CD4-positive, alpha-beta T cell treated with Interleukin-17A for 1 hour (primary cell): ENCODE measurements at places on chromosomes 12 and 14.

DNA sequence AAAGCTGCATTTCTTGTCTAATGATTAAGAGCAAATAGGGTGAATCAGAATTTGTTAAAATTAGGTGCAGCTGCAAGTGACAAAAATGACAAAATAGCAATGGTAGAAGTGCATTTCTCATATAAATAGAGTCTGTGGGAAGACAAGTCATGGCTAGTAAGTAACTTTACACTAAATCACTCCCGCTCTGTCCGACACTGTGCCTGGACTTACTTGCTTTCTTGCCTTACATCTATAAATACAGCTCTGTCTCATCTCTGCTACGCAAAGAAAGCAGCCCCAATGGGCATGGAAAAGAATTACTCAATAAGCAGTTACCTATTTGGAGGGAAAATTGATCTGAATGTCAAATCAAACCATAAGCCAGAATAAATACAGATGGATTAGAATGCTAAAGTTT is 245.4 kb upstream of the KRR1 start:
- DNase-seq, result no peak

DNA sequence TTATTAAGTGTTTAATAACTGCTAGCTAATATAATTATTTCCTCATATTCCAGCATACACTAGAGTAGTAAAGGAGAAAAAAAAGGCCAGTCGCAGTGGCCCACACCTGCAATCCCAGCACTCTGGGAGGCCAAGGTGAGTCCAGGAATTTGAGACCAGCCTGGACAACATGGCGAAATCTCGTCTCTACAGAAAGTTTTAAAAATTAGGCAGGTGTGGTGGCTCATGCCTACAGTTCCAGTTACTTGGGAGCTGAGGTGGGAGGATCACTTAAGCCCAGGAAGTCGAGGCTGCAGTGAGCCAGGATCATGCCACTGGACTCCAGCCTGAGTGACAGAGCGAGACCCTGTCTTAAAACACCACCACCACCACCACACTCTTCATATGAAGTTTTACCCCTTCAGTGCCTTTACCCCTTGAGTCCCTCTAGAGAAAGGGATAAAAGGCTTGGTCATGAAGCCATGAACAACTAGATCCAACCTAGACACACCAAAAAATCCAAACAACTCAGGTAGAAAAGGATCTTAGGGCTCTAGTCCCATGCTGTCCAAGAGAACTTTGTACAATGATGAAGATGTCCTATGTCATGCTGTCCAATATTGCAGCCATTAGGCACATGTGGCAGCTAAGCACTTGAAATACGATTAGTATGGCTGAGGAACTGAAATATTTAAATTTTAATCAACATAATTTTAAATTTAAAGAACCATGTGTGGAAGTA is 29.6 kb downstream of the ATXN2 start:
- no peak for DNase-seq

DNA sequence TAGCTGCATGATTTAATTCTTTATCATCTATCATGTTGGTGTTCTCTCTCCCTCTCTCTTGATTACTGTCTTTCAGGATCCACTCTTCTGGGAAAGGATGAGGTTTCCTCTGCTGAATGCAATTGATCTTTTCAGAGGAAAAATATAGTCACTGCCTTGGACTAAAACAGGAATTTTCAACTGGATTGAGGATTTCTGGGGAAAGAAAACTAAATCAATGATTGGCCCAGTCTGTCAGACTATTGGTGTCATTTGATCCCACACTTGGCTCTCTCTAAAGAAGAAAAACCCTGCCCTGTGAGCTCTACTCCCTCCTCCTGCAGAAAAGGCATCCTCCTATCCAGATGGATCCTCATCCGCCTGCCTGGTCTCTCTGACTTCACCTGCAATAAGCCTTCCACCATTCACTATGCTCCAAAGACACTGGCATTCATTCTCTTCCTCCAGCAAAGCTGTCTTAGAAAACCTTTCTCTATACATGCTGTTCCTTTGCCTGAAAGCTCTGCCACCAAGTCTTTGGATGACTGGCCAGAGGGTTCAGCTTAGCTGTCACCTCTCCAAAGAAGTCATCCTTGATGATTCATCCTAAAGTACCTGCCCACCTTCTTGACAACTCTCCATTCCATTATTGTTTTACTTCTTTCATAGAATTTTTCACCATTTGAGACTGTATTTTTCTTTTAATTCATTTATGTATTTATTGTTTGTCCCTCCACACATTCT is 127.7 kb upstream of the CAND1 start:
- no peak for DNase-seq

GRCh38 chr14:84857571-84857970 is 672.4 kb upstream of the FLRT2 start:
- DNase-seq, result no peak

DNA sequence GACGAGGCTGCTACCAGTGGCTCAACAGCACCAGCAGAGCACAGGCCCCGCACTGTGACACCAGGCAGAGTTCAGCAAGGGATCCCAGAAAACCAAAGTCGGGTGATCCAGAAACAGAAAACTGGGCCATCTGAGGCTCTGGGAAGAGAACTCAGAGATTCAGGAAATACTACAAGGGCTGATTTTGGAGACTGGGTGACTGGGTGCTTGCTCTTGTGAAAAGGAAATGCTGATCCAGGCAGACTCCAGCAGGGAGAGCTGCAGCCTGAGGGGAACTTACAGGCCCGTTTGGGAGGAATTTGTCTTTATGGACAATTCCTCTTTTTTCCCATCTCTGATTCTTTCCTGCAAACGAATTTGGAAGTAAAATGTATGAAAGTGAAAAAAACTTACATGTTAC is 28.2 kb downstream of the FOXN3 start:
- DNase-seq, result no peak

- DNase-seq, result no peak
These were observed 123.8 kb downstream of the NPAS3 start for GRCh38 chr14:33062476-33062875.

GRCh38 chr14:31206536-31207286 is 882 bp downstream of the HECTD1 start:
- peak; percentile 62 for DNase-seq

- DNase-seq, result no peak
These were observed 344.2 kb upstream of the E2F7 start for GRCh38 chr12:77409551-77409950.

- no peak for DNase-seq
These were observed 18.0 kb upstream of the MAP3K9 start for GRCh38 chr14:70827347-70827746.

DNA sequence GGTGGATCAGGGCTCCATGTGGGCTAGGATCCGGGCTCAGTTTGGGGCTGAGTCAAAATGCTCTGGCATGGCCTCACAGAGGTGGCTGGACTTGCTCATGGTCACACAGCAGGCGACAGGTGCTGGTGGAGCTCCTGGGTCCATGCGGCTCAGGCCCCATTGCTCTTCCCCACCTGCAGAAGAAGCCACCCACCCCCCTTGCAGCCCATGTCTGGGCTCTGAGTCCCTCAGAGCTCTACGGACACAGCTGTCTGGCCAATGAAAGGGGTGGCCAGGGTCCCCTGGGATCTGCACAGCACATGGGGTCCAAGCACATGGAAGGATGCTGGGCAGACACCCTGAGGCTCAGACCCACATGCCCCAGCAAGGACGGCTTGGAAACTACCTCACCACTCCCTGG is 17.0 kb upstream of the C14orf180 start:
- DNase-seq, result no peak

GRCh38 chr14:33682760-33683159 is 268.1 kb downstream of the EGLN3 start:
- no peak for DNase-seq

- no peak for DNase-seq
These were observed 41.8 kb upstream of the HIF1A start for GRCh38 chr14:61653507-61653906.

GRCh38 chr14:63474844-63475243 is 68.3 kb downstream of the PPP2R5E start:
- no peak for DNase-seq

- DNase-seq, result no peak
These were observed 554.4 kb upstream of the TMEM132C start for GRCh38 chr12:127712561-127712960.

GRCh38 chr14:61296719-61297502 is 15.8 kb upstream of the TMEM30B start:
- peak; percentile 78 for DNase-seq

GRCh38 chr14:23468704-23469126 is 788 bp upstream of the NGDN start:
- no peak for DNase-seq

- no peak for DNase-seq
These were observed 33.9 kb upstream of the MEG3 start for GRCh38 chr14:100791995-100792394.

DNA sequence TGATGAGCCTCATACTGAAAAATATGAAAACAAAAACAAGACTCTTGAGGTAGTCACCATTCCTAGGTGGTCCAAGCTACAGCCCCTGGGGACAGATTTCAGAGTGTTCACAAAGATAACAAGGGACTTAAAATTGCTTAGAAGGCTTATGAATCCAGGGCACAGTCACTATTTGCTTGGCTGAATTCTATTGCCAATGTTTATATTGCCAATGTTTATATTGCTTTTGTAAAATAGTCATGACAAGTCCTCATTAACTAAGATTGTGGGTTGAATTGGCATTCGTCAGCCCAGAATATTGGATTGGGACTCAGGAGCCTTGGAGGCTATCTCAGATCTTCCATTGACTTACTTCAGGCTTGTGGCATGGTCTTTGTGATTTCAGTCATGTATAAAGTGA is 6.4 kb downstream of the TMEM117 start:
- DNase-seq, result no peak

DNA sequence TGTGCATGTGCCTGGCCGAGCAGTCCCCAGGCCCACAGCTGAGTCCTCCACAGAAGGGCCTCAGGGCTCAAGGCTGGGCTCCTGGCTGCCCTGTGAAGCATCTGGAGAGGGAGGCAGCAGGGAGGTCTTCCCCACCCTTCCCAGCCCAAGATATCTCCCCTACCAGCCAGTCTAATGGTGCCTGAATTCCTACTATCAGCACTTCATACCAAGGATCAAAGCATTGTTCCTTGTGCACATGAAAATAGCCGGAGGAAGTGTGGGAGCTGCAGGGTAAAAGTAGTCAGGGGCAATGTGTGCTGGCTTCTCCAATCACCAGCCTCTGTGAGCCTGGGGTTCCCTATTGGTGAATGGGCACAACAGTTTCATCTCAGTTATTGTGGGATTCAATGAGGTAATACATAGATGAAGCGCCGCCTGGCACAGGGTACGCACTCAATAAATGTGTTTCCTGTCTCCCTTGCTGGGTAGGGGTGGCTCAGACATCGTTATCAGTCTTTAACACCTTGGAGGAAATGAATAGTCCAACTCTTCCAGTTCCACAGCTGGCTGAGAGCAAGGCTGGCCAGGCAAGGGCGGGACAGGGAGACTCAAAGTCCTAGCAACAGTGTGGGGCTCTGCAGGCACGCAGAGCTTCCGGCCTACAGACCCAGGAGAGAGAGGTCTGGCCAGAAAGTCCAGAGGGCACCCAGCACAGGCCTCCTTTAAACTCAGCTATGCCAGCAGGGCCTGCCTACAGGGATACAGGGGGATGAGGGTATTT is 39.1 kb upstream of the PNMA1 start:
- DNase-seq, result peak; percentile 60

GRCh38 chr14:77642407-77642806 is 26.0 kb upstream of the SPTLC2 start:
- no peak for DNase-seq

DNA sequence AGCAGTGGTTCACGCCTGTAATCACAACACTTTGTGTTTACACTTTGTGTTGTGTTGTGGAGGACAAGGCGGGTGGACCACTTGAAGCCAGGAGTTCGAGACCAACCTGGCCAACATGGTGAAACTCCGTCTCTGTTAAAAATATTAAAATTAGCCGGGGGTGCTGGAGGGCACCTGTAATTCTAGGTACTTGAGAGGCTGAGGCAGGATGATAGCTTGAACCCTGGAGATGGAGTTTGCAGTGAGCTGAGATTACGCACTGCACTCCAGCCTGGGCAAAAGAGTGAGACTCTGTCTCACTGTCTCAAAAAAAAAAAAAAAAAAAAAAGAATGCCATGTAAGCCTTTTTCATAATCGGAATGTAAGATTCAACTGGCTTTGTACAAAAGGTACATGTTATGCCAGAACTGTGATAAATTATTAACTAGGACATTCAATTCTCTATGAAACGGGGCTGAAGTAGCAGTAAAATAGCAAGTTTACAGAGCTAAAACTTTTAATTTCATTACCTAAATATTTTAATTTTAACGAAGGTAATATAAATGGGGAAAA is 13.9 kb upstream of the PITPNM2 start:
- no peak for DNase-seq

- DNase-seq, result no peak
These were observed 136.9 kb downstream of the EGLN3 start for GRCh38 chr14:33814010-33814409.

DNA sequence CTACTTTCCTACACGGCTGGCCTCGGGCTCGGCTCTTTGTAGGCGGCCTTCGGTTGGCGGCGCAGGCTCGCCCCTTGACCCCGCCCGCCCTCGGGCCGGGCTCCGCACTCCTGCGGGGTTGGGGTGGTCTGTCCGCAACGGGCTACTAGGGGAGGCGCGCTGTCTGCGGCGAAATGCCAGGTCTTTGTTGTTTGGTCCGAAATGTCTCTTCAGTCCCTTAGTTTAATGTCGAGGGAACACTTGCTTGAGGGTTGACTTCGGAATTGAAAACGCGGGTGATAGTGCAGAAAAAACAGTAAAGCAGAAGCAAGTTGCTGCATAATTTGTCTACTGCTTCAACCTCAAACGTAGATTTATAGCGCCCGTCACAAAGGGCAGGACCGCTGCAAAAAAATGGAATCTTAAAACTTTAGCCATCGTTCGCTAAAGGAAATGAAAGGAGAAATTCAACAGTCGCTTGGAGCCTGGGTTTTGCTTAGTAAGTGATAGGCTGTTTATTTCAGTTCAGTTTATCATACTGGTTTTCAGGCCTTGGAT is 390 bp downstream of the JKAMP start:
- DNase-seq, result no peak

DNA sequence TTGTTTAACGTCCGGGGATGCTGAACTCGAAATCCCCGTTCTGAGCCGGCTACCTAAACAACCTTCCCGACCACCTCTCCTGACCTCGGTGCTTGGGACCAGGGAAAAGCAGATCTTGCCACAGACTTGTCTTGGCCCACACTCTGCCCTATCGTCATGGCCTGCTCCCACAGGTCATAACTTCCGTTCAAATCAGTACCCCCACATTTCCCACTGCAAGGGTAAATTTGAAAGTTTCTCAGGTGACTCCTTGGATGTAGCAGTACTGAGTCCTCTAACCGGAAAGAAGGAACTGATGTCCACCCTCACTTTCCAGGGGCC is 612 bp upstream of the RBM23 start:
- DNase-seq, result no peak

DNA sequence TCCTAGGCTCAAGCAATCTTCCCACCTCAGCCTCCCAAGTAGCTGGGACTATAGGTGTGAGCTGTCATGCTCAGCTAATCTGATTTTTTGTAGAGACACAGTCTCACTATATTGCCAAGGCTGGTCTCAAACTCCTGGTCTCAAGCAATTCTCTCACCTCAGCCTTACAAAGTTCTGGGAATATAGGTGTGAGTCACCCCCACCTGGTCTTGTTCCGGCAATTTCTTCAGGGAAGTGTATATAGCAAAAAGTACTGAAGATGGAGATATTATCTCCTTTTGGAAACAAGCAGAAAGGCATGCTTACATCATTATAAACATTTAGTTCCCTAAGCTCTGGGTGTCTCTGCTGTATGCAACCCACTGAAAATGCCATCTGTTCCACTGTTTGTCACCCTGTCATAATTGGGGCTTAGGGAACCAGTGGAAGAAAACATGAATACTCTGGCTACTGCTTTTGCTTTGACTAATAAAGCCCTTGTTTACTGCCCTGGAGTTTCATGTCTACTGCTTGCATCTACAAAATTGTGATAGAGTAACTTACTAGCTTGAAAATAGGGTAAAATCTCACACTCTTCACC is 940.2 kb downstream of the GALC start:
- no peak for DNase-seq
